ENCODE measurements at places on chromosomes 12 and 14. TPM values are rescaled to one million over a fixed set of nuclear protein-coding genes. Genes with fewer than 3 reads are reported as not detected.
A peak's percentile ranks its signal among the peaks of the same experiment; 100 is the strongest.

The MLF2 gene
- 138 TPM for total RNA-seq

The EFS gene
- total RNA-seq, result 9.8 TPM

The CLEC2B gene
- total RNA-seq, result 11.5 TPM

GRCh38 chr12:75884465-75884985 is 147.1 kb downstream of the PHLDA1 start:
- no peak for DNase-seq

- DNase-seq, result no peak
Observed at GRCh38 chr14:75434138-75434889, 6.5 kb downstream of the JDP2 start.

DNA sequence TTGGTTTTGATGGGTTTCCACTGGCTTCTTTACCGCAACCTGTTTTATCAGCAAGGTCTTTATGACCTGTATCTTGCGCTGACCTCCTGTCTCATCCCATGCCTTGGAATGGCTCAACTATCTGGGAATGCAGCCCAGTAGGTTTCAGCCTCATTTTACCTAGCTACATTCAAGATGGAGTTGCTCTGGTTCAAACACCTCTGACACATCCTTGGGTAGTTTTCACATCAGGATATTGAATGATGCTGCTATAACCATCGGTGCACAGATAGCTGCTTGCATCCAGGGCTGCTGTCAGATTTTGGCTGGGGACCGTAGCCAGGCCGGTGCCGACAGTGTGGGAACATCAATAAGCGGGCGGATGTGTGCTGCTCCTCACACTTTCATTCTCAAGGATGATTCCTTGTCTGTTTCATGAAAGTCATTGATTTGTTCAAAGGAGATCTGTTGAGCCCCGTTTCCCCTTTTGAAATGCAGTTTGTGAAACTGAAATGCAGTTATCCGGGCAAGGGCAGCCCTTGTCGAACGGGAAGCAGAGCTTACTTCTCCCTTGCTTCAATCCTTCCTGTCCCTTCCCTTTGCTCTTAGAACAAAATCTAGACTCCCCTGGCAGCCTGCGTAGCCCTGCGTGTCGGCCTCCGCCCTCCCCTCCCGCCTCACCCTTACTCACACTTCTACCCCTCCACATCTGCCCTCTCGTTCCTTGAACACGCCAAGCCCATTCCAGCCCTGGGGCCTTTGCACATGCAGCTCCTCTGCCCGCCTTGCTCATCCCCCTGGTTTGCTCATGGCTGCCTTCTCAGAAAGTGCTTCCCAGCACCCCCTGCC is 49.2 kb upstream of the NCOR2 start:
- DNase-seq, result no peak

GRCh38 chr14:99546234-99546879 is 57.6 kb downstream of the CCDC85C start:
- DNase-seq, result peak; percentile 25

DNA sequence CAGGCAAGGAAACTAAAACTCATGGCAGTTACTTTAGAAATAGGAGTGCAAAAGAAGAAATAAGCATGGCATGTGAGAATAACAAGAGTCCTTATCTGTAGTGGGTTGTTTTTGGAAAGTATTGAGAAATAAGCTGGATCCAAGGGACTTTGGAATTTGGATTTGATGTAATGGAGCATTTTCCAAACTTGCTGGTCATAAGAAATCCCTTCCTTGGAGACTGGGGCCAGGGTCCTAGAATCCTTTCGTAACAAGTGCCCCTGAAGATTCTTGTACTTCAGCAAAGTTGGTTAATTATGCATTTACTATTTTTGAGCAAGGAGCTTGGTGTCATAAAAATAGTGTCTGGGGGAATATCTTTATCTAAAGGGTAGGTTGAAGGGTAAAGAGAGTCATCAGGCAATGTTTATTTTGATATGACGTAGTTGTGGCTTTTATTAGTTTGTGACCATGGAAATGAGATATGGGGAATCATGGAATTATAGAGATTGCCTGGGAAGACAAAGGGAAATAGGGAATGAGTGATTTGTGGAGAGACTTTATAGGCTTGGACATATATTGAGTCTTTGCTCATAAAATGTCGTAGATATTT is 53.9 kb downstream of the WNK1 start:
- DNase-seq, result peak; percentile 80

DNA sequence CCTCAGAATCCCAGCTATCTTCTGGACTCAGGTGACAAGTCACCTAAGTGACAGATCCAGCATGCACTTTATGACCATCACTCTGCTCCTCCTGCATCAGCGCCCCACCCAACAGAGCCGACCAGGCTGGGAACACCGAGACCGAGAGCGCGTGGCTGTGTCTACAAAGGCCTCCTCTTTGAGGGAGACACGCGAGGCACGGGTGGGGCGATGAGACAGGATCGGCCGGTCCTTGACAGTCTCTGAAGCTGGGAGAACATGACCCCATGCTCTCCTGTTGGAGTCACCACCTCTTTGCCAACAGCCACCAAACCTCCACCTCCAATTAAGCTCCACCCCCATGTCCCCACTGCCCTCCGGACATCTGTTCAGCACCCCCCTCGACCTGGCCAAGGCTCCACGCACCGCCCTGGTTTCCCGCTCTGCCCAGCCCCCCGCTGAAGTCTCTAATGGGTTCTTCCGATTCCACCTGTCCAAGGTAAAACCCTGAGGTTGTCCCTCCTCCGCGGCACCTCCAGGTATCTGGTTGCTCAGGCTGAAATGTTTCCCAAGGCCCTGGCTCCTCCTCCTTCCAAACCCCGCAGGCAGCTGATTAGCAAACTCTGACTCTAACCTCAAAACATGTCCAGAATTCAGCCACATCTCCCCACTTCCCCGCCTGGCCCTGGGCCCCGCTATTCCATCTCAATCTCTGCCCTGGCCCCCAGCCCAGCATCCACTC is 31.5 kb downstream of the HSP90AA1 start:
- peak; percentile 95 for DNase-seq

- DNase-seq, result no peak
Observed at GRCh38 chr12:51482929-51483697, 58.5 kb downstream of the SLC4A8 start.

DNA sequence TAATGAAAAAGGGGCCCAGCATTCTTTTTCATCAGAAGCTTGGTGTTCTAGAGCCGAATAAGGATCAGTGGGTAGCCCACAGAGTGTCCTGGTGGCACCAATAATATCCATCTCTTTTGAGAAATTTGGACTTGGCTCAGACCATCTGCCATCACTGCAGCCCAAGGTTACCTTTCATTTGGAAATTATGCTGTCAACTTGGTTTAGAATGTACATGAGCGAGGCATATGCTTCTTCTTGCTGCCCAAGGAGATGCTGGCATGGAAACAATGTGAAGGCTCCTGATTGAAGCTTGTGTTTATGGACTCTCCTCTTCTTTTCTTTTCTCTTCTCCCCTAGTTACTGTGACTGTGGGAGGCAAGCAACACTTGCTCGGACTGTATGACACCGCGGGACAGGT is 50.0 kb downstream of the GPHB5 start:
- no peak for DNase-seq

- peak; percentile 65 for DNase-seq
Observed at GRCh38 chr12:97308576-97309198, 153.9 kb upstream of the RMST start.

DNA sequence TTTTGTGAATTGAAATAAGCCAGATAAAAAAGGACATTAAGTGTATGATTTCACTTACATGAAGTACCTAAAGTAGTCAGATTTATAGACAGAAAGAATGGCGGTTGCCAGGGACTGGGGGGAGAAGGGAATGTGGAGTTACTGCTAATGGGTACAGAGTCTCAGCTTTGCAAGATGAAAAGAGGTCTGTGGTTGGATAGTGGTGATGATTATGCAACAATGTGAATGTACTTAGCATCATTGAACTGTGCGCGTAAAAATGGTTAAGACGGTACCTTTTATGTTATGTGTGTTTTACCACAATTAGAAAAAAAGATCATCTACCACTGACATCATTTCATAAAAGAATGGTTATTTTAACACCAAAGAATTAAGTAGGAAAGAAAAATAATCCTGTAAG is 35.9 kb downstream of the RNFT2 start:
- DNase-seq, result no peak

GRCh38 chr14:68191567-68192321 is 372.2 kb downstream of the RAD51B start:
- no peak for DNase-seq

DNA sequence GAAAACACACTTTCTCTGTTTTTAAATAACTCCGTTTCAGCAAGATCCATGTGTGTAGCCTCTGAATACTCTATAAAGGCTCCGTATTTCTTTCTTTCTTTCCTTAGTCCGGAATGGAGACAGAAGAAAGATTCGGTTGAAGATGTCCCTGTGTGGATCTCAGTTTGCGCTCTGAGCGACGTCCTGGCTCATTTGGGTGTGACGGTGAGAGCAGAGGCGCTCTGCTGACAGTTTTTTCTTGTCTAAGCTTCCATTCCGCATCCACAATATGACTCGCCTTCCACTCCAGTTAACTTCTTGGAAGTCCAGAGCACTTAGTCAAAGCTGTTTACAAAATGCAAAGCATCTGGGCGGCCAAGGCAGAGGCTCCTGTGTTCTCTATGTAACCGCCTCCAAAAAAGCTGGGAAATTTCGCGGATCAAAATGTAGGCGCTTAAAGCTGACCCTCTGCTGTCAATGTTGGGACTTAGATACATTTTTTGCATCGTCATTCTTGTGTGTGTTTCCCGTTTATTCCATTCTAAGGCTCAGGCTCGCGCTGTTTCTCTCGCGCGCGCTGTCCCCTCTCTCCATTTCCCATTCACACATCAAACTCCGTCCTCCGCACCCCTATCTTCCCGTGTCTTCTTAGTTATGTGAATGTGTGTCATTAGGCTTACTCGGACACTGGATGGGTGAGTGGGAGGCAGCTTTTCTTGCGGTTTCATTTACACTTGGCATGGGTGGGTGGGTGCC is 880 bp upstream of the FLRT2 start:
- no peak for DNase-seq

- DNase-seq, result peak; percentile 38
Observed at GRCh38 chr12:49923035-49923644, 19.4 kb upstream of the FAIM2 start.

GRCh38 chr12:111826316-111826715 is 15.7 kb upstream of the MAPKAPK5 start:
- no peak for DNase-seq

- DNase-seq, result no peak
Observed at GRCh38 chr12:123879101-123879500, 93.5 kb downstream of the CCDC92 start.

DNA sequence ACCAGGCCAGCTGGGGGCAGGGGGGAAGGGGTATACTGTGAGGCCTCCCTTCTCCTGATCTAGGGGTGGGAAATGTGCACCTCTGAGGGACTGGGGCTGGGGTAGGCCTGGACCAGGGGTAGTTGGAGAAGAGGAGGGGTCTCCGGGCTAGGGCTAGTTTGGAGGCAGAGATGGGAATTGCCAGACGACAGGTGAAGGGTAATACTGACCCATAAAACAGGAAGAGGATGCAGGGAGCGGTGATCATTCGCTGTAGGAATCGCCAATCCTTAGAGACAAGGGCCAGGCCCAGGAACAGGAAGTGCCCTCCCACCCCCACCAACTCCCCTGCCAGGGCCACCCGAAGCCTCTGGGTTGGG is 4.4 kb downstream of the SLC22A17 start:
- DNase-seq, result peak; percentile 63

DNA sequence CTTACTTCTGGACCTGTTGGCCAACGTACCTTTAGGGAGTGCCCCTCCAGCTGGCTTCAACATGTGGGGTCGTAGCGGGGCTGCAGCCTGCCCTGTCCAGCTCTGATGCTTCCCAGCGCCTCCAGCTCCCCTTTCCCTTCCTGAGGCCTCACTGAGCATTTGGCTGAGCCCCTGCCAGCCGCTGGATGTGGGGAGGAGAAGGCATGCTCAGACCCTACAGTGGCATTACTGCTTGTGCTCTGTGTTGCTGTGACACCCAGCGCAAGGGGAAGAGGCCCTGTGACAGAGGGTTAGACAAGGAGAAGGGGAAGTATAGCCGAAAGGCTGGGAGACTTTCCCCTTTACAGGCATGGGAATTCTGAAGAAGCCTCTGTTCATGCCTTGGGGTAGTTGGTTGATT is 145.9 kb downstream of the PRKCH start:
- DNase-seq, result no peak

- DNase-seq, result peak; percentile 21
Observed at GRCh38 chr12:54156578-54156977, 32.2 kb downstream of the SMUG1 start.

DNA sequence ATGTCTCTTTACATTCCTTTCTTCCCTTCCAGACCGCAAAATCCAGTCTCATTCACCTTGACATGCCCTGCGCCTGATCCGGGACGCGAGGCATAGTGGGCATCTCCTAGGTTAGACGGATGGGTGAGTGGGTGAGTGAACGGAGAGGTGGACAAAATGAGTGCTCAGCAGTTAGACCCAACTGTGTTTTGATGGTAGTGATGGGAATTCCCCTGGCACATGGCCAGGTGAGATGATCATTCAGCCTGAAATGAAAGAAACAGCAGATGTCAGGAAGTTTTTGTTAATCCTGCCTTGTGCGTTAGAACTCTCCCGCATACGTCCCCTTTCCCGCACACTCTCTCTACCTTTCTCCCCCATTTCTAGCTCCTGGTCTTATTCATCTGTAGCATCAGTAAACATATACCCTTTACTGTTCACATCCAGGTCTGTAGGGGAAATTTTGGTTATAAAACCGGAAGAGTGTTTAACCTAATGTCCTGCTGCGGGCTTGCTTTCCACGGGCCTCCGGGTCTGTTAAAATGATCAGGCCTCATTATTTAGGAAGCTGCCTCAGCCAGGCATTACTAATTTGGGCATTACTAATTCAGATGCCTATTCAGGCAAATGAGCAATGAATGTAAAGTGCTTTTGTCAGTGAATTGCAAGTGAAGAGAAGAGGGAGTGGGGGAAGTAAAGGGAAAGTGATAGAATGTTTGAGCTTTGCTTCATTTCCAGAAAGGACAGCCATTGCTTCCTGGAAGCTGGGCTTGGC is 172.8 kb downstream of the ETV6 start:
- DNase-seq, result no peak
